ENCODE measurements at places on chromosomes 6 and 20.
A peak's percentile ranks its signal among the peaks of the same experiment; 100 is the strongest.

GRCh38 chr6:108380876-108381275 is 86.0 kb downstream of the AFG1L start:
- peak; percentile 50 for DNase-seq

DNA sequence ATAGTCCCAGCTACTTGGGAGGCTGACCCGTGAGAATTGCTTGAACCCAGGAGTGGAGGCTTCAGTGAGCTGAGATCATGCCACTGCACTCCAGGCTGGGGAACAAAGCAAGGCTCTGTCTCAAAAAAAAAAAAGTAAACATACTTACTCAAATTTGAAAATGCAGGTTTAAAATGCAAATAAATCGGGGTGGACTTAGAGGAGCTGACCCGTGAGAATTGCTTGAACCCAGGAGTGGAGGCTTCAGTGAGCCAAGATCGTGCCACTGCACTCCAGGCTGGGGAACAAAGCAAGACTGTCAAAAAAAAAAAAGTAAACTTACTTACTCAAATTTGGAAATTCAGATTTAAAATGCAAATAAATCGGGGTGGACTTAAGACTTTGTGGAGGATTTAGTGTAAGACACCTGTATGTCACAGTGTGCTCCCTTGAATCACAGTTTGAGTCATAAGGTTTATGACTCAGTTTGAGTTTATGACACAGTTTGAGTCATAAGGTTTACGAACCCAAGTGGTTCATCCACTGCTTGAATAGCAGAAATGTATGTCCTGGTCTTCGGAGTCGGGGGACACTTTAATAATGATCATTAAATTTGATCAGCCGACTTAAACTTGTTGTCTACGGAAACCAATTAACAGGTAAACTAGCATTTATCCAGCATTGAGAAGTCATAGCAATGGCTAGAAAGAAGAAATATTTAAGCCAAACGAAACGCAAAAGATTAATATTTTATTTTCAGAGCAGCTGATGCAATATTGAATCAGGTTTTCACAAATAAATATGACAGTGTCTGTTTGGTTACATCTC is 6.8 kb upstream of the MRPS10 start:
- DNase-seq, result no peak

DNA sequence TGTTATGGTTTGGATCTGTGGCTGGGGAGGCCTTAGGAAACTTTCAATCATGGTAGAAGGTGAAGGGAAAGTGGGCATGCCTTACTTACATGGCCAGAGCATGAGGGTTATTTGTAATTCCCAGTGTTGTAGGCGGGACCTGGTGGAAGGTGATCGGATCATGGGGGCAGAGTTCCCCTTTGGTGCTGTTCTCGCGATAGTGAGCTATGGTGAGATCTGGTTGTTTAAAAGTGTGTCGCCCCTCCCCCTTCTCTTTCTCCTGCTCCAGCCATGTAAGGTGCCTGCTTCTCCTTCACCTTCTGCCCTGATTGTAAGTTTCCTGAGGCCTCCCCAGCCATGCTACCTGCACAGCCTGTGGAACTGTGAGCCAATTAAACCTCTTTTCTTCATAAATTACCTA is 145.8 kb downstream of the TFAP2C start:
- DNase-seq, result no peak

GRCh38 chr6:27553123-27553904 is 80.4 kb upstream of the ZNF184 start:
- DNase-seq, result peak; percentile 89

DNA sequence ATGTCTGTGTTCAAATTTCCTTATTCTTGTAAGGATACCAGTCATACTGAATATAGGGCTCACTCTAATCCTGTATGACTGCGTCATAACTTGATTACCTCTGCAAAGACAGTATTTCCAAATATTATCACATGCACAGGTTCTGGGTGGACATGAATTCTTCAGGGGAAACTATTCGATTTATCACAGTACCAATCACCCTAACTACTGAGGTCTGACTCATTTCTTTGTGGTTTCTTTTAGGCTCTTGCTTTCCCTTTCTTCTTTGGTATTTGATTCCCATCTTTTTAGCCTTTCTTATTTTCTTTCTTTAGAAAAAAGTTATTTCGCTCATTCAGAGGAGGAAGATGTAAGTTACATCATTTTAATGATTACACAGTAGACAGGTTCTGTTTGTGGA is 40.3 kb upstream of the TBX18 start:
- DNase-seq, result no peak

- no peak for DNase-seq
Measured at GRCh38 chr6:168100011-168100802, 21.2 kb upstream of the FRMD1 start.

DNA sequence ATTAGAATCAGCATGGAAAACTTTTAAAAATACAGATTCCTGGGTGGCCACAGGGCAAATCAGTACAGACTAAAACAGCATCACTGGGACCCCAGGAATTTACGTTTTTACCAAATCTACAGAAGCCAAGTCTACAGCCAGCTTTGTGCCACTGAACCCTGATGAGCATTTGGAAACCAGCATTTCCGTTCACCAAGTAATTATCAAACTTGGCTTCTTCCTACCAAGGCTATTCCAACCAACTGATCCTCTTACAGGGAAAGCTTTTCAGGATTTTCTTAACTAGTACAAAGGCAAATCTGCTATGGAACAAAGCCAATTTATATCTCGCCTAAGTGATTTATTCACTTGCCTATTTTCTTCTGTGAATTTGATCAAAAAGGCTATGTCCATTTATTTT is 47.0 kb downstream of the PLAGL1 start:
- DNase-seq, result no peak

All from NCI-H524 (cell line).